GM12878 (cell line): ENCODE measurements at places on chromosomes 3 and 15. TPM values are rescaled to one million over a fixed set of nuclear protein-coding genes. Genes with fewer than 3 reads are reported as not detected.

- no peak for DNase-seq
- peaks cover 6% of the 10 kb centered on the region; the same call in 1 of the 2 replicates for H3K36me3 ChIP-seq
- H3K4me3 ChIP-seq = no peak overlapping the region
- H3K27ac ChIP-seq = no peak overlapping the region
- H3K27me3 ChIP-seq = no peaks in the 10 kb centered on the region
- H3K4me1 ChIP-seq = no peaks in the 10 kb centered on the region
Observed at GRCh38 chr3:14463330-14464140, 61.1 kb downstream of the SLC6A6 start.

The ROBO2 gene
- 1.5 TPM in 2 replicates for total RNA-seq

The CEP70 gene
- total RNA-seq = 2.4 and 2.9 TPM in 2 replicates

The ACVR2B gene
- 2.4 and 3.2 TPM in 2 replicates for total RNA-seq

The MCF2L2 gene
- 1.6 and 2.2 TPM in 2 replicates for total RNA-seq
